ENCODE measurements at places on chromosomes 7 and 10.
A peak's percentile ranks its signal among the peaks of the same experiment; 100 is the strongest.

DNA sequence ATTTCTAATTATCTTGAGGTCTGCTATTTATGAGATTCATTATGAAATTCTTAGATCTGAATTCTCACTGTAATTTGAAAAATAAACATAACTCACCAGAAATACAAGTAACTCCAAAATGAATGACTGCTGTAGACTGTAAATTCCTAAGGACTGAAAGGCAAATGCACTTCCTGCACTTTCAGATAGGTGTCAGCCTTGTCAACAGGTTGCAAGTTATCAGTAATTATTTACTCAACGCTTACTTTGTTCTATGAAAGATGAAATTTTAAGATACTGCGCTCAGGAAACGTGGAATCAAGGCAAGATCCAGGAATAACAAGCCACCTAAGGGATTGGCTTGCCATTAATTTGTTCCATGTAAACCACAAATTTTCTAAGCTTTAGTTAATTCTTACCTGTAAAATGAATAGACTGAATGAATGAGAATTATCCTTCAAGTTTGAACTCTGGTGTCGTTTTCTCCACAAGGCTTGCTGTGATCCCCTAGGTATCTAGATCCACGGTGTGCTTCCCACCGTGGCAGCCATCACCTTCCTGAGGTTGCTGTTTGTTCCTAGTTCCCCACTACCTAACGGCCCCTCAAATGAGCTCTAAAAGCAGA is 12.6 kb downstream of the DHX32 start:
- DNase-seq = peak; percentile 70

DNA sequence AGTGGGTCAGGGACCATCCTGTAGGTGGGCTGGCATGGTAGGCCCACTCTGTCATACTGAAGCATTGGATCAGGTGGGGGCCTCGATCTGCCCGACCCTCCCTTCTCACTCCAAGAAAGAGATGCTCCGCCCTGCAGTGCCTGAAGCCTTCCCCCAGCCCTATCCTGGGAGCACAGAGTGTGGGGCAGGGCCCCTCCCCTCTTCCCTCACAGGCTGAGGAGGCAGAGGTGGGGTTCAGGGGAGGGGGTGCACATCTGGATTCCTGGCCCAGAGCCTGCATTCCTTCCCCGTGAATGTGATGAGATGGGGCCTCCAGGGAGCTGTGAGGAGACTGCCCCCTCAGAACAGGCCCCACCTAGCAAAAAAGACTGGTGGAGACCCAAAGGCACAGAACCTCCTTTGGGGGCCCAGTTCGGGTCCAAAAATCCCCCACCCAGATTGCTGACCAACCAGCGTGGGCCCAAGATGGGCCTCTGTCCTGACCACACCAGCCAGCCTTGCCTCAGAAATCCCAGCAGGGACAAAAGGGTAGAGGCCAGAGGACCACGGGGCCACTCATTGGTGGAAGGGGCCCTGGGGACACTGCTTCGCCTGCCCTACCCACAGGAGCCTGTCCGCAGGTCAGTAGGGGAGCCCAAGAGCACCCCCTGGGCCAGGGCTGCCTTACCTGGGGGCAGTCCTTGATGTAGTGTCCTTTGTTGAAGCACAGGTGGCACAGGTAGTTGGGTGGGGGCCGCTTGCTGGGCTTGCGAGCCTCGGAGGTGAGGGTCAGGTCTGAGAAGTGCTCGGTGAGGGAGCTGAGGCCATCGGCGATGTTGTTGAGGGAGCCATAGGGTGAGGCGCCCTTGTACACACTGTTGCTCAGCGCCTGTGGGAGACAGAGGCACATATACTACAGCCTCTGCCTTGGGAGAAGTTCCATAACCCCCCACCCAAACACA is 13.3 kb downstream of the ZCCHC24 start:
- DNase-seq = no peak

DNA sequence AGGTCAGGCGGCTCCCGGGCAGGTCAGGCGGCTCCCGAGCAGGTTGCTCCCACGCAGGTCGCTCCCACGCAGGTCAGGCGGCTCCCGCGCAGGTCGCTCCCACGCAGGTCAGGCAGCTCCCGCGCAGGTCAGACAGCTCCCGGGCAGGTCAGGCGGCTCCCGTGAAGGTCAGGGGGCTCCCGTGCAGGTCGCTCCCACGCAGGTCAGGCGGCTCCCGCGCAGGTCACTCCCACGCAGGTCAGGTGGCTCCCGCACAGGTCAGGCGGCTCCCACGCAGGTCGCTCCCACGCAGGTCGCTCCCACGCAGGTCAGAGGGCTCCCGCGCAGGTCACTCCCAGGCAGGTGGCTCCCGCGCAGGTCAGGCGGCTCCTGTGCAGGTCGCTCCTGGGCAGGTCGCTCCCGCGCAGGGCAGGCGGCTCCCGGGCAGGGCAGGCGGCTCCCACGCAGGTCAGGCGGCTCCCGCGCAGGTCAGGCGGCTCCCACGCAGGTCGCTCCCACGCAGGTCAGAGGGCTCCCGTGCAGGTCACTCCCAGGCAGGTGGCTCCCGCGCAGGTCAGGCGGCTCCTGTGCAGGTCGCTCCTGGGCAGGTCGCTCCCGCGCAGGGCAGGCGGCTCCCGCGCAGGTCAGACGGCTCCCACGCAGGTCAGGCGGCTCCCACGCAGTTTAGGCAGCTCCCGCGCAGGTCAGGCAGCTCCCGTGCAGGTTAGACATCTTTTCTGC is 30.7 kb downstream of the PTPRN2 start:
- DNase-seq = no peak

DNA sequence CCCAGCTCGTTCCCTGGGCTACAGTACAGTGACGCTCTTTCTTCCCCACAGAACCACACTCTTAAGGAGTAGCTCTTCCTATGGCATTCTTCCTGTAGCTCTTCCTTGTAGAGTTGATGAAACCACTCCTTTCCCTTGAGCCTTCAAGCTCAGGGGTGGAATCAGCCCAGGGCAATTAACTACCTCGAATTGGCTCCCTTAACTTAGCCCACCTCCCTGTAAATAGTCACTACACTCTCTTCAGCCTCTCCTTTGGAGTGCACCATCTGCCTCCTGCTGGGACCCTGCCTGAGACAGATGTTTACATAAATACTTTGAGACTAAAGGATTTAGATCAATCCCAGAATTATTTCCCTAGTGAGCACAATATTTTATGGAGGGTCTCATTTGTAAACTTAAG is 537.8 kb upstream of the AUTS2 start:
- no peak for DNase-seq

GRCh38 chr10:117578490-117578889 is 35.9 kb downstream of the EMX2 start:
- DNase-seq = no peak

DNA sequence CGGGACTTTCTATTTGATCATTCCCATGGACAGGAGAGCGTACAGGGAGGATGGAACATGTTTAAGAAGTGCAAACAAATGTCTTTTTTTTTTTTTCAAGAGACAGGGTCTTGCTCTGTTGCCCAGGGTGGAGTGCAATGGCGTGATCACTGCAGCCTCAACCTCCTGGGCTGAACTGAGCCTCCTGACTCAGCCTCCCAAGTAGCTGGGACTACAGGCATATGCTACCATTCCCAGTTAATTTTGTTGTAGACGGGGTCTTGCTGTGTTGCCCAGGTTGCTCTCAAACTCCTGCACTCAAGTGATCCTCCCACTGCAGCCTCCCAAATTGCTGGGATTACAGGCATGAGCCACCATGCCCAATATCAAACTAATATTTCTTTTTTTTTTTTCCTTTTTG is 40.5 kb downstream of the SPDYE5 start:
- DNase-seq = no peak

DNA sequence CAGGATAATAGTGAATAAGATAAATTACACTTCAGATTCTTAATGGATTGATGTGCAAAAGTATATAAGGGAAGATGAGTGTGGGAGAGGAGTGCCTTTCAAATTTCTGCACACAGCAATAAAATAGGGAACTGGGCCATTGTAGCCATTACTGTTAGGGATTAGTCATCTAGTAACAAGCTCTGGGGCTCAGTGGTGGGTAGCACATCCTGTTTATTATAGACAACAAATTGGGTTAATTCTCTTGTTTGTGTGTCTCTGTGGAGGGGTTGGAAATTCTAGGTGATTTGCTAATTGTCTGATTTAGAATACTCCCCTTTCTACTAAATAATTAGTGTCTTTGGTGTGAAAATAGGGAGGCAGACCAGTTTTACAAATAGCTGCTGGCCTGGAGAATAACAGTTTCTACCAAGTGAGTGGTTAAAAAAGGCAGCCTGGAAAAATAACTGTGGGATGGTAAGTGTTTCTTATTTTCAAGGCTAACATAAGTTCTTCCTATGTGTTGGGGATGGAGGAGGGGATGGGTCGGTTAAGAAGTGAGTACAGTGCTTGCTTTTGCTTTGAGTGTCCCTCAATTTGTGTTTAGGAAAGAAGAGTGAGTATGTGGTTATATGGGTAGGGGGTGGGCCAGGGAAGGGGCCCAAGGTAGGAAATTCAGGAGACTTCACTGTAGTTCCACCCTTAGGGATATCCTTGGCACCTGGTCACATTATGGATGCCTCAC is 43.3 kb upstream of the TMEM248 start:
- peak; percentile 53 for DNase-seq

DNA sequence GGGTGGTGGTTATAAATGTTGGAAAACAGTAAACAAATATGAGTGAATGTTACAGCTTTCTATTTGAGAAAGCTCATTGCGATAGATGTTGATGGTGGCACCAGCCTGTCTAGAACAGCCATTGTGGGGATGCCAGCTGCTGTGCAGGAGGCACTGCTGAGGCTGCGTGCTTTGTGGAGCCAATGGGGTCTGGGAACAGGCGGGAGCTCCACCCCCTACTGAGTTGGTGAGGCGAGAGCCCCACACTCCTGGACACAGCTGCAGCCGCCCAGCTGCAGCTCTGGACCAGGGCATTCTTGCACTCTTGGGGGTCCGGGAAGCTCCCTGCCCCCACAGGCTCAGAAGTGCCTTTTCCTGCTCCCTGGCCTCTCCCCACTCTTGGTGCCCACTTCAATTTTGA is 1147.1 kb upstream of the LRRTM3 start:
- DNase-seq = no peak

GRCh38 chr10:51786684-51787035 is 87.3 kb upstream of the CSTF2T start:
- DNase-seq = no peak

GRCh38 chr10:124238367-124238766 is 145.0 kb upstream of the CHST15 start:
- no peak for DNase-seq

DNA sequence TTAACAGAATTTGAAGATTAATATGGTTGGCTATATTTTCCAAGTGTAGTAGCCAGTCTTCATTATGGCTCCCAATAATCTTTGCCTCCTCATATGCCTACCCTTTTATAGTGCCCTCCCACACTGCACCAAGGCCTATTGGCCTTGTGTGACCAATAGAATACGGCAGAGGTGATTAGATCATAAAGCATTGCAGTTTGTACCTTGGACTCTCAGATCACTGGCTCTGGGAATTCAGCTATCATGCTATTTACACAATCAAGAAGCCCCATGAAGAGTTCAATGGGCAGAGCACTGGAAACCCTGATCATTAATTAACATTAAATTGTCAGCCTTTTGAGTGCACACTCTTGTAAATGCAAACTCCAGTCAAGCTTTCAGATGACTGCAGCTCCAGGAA is 154.5 kb upstream of the MAGI2 start:
- DNase-seq = no peak

DNA sequence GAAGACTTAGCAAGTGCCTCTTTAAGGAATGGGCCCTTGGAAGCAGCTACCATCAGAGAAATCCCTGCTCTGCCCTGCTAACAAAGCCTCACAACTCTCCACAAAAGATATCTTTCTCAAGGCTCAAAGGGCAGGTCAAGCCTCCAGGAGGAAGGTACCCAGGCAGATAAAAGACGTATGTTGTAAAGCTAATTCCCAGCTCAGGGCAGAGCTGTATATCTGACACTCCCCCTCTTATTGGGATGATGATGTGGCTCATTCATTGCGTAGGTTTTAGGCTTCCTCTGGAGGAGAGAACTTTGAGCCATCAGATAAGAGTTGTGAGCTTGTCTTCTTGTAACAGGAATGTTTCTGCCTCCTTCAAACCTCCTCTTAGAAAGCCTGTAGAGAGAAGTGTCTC is 145.4 kb downstream of the CALN1 start:
- no peak for DNase-seq

GRCh38 chr10:43136432-43136831 is 1.8 kb upstream of the CSGALNACT2 start:
- DNase-seq = no peak

GRCh38 chr7:23490357-23491135 is 20.3 kb upstream of the IGF2BP3 start:
- DNase-seq = peak; percentile 50

GRCh38 chr10:78443900-78444571 is 410.4 kb downstream of the RPS24 start:
- no peak for DNase-seq

DNA sequence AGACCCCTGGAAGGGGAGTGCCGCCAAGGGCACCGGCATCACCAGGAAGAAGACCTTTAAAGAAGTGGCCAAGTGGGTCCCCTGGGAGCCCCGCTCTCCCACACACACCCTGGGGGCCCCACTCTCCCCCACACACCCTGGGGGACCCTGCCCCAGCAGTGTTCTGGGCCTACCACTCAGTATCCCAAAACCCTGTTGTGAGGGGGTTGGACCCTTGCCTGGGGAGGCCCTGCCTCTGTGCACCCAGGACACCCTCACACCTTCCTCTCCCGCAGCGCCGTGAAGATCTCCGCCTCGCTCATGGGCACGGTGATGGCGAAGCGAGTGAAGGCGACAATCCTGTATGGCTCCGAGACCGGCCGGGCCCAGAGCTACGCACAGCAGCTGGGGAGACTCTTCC is 10.7 kb downstream of the NOS3 start:
- no peak for DNase-seq

DNA sequence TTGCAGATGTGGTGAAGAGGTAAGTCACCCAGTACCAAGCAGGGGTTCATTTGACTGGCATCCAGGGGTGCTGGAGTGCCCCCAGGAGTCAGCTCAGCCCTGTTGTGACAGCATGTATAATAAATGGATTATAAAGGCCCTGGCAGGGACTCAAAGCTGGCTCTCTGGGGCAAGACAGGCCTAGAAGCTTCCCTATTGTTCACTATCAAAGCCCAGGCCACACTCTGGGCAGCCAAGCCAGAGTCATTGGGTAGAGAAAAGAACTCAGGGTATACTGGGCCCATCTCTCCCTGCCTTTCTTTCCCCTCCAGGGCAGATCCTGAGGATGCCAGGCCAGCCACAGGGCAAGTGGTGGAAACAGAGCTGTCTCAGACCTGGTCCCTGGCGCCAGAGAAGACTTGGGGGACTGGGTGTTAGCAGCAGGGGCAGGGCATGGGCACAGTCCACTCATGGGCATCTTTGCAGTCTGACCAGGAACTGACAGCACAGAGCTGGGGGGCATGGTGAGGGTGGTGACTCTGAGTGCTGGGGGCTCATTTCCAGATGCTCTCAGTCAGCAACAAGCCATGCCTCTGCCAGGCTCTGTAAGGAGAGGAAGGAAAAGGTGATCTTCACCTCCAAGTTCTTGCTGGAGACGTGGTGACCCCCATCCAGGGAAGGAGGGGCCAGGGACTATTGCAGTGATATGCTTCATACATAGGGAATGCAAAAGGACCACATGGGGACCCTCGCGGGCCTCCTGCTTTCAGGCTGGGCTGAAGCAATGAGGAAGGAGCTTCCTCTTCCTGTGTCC is 11.7 kb downstream of the RBP3 start:
- no peak for DNase-seq
